Renal cortex interstitium (tissue), 15 donors: ENCODE measurements at places on chromosomes 6 and 20.

DNA sequence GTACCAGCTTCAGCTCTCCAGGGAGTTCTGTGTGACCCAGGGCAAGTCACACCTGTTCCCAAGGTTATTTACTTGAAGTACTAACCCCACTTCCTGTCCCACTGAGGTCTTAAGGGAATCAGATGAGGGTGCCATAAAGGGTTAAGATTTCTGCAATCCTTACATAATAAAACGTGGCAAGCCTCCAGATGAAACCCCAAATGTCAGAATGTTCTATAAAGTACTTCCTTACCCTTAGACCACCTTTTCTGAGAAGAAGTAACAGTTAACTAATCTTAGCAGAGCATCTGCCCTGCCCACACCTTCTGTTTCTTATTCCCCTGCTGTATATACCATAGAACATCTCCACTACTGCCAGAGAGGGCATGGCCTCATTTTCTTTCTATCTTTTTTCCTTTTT, 6.0 kb upstream of the AVP start:
- DNase-seq: no peak

GRCh38 chr6:30470968-30471367, 18.3 kb upstream of the HLA-E start:
- no peak for DNase-seq

DNA sequence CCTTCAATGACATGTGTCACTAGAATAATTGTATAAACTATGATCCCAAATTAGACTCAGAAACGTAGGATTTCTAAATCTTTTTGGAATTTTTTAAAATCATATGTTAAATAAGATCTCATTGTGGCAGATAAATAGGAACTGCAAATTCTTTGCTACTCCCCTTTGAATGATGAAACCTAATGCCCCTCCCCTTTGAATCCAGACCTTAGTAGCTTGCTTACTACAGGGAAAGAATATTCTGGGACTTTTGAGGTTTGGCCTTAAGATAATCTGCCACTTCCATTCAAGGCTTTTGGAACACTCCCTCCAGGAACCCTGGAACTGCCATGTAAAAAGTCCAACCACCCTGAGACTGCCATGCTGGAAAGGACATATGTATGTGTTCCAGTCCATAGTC, 7.1 kb downstream of the TDP2 start:
- no peak for DNase-seq

- DNase-seq: no peak
Measured at GRCh38 chr20:9629831-9630230, 115.4 kb downstream of the LAMP5 start.

- no peak for DNase-seq
Measured at GRCh38 chr6:56856036-56856580, 98.8 kb upstream of the BEND6 start.

DNA sequence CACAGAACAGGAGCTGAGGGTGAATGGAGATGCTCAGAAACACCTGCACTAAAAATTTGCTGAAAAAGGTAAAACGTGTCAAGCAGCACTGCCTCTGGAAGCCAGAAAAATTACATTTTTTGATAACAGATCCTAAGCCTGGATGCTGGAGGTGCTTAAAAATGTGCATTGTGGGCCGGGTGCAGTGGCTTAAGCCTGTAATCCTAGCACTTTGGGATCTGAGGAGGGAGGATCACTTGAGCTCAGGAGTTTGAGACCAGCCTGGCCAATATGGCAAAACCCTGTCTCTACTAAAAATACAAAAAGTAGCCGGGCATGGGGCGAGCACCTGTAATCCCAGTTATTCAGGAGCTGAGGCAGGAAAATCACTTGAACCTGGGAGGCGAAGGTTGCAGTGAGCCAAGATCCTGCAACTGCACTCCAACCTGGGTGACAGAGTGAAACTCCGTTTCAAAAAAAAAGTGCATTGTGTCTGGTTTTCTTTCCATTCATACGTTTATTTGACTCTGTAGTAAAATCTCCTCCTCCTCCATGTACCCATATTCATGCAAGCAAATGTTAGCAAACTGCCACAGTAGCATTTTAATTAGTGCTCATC, 587 bp upstream of the BTN3A1 start:
- no peak for DNase-seq

GRCh38 chr6:71524201-71524600, 235.6 kb downstream of the OGFRL1 start:
- no peak for DNase-seq

DNA sequence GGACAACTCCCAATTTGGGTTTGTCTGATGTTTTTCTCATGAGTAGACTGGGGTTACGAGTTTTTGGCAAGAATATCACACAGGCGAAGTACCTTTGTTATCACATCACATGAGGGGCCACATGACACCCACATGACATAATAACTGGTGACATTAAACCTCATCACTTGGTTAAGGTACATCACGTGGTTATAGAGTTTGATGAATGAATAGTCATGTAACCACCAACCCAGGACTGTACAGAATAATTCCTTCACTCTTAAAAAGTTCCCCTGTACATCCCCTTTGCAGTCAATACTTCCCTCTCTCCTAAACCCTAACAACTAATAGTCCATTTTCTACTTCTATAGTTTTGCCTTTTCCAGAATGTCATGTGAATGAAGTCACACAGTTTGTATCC, 83.4 kb downstream of the REV3L start:
- no peak for DNase-seq

DNA sequence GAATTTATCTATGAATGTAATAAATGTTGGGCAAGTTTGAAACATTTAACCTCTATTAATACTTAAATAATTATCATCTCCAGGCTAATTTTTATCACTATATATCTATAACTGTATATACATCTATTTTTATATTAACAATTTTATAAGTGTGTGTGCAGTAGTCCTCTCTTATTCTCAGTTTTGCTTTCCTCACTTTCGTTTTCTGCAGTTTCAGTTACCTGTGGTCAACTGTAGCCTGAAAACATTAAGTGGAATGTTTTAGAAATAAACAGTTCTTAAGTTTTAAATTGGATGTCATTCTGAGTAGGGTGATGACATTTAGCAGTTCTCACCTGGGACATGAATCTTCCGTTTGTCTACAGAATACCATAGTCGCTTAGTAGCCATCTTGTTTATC, 379.4 kb upstream of the MAN1A1 start:
- no peak for DNase-seq

- no peak for DNase-seq
Measured at GRCh38 chr20:40688129-40689099, 622 bp downstream of the MAFB start.

DNA sequence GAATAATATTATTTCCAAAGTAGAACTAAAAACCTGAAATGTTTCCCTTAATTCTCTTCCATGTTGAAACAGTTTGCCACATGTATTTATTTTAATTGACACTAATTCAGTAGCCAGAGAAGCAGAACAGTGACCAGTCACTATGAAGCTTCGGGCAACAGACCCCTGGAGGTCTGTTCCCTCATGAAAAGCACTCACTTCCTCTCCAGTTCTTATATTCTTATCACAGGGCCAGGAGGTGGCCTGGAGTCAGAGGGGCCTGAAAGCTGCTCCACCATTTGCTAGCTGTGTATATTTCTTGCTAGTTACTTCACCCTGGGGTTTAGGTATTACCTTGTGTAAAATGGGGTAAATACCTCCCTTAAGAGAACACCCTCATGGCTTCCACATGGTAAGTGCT, 49.1 kb downstream of the MAP7 start:
- DNase-seq: no peak

DNA sequence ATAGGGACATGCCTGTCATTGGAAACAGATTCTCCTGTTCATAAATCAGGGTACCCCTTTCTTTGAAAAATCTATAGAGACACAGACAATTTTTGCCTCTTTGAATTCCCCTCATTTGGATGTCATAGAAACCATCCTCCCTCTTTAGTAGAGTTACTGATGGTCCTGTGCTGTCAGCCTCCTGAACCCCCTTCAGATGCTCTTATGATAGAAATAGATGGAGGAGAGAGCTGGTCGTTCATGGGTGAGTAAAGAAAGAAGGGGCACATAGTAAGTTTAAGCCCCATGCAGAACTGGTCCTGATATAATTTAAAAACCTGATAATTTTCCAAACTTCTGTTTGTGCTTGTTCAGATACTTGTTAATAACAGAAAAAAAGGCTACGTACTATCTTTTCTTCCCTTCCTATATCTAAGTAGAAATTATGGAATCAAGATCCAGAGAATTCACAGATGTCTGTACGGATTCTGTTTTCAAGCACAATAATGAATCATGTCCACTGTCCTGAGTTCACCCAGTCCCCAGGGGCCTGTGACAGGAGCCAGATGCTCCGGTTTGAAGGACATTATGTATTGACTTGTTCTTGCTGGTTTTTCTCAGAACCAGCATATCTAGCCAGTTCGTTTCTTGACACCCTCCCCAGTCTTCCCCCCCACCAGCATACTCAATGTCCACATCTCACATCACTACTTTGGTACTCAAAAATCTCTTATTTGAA, 78.1 kb downstream of the NCOA7 start:
- no peak for DNase-seq

DNA sequence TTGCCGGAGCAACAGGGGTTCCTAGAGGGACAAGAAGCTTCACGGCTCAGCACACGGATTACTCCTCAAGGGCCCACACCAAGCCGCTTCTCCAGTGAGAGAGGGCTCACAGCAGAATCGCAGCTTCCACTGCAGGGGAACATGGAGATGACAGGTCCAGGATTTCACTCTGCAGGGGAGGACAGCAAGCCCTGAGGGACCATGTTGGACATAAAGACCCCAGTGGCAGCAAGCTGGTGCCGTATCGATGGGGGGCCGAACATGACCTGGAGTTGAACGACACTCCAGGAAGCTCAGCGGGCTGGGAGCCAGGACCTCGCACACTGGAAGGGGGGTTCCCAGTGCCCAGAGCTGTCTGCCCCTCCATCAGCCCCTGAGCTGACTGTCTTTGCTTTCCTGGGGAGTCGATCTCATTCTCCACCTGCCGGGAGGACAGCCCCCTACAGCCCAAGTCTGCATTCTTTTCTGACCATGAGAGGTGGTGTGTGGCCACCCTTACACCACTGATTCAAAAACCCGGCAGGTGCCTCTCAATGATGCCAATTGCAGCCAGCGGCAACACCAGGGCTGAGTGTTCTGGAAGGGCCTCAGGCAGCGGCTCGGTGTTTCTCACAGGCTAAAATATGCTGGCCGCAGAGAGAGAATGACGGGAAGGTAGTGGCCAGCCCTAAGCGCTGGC, 194.5 kb upstream of the CDH4 start:
- no peak for DNase-seq

DNA sequence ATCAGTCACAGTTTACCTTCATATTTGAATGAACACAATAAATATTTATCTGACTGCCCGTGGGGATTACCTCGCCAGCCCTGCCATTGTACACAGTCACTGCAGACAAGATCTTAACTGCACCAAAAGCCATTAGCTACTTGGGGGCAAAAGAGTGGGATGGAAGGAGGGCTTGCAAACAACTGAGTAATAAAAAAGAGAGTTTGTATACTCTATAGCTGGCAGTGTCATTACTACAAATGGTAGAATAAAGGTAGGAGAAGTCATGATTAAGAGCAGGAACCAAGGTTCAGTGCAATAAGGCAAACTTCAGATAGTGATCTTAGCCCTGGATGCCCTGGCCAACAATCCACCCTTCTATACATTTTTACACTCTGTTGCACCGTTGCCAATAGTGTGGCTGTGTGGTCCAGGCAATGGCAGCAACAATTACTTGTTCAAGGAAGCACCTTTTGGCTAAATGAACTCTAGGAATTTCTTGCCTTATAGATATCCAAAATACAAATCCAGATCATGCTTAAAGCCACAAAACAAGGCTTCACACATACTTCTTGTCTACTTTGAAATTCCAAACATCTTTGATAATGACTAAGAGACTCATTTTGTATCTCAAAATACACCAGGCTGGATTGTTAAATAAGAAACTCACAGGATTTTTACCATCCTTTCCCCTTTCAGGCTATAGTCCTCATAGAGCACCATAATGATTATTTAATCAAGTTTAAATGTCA, 955.4 kb upstream of the ADGRB3 start:
- no peak for DNase-seq

DNA sequence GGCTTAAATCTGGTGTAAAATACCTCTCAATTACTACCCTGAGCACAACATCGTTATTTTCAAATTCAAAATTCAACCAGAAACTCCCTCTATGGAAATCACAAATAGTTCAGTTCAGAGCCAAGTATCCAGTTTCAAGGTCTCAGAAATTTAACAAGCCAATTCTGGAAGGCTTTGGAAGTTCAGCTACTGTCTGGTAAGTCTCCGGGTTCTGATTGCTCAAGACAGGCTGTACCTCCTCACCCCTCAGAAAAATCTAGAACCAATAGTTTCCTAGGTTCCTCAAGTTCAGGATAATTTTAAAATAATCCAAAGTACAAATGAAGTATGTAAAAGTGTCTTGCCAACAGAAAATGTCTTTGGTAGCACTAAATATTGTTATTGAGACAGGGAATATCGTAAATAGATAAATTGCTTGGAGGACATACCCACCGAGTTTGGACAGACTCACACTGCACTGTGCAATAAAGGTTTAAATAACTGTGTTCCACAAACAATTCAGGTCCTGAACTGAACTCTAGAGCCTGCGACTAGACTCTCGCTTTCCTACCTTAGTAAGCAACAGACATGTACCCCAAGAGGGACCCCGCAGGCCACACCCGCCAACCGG, 729 bp downstream of the ATG5 start:
- DNase-seq: no peak

DNA sequence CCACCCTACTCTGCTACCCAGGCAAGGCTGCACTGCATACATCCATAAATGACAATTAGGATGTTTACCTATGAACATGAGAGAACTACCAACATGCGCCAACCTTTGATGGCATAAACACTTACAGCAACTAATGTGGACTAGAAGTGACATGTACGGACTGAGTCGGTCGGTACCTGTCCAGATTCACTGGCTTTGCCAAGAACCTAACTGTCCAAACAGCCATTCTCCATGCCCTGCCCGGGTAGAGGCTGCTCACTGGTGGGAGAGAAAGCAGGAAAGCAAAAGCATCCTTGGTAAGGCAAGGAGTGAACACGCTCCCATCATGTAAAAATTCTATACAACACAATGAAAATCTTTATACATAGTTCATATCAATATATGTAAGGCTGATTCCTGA, 30.0 kb downstream of the SYNDIG1 start:
- DNase-seq: no peak

- DNase-seq: no peak
Measured at GRCh38 chr6:21845439-21846140, 252.0 kb downstream of the SOX4 start.

- DNase-seq: peak; percentile 36
Measured at GRCh38 chr6:5763871-5764270, 242.9 kb downstream of the NRN1 start.

- DNase-seq: no peak
Measured at GRCh38 chr20:47231382-47232039, 125.0 kb downstream of the ZMYND8 start.
